Neural crest cell (in vitro differentiated cells): ENCODE measurements at places on chromosomes 11 and 22. TPM values are rescaled to one million over a fixed set of nuclear protein-coding genes. Genes with fewer than 3 reads are reported as not detected.

DNA sequence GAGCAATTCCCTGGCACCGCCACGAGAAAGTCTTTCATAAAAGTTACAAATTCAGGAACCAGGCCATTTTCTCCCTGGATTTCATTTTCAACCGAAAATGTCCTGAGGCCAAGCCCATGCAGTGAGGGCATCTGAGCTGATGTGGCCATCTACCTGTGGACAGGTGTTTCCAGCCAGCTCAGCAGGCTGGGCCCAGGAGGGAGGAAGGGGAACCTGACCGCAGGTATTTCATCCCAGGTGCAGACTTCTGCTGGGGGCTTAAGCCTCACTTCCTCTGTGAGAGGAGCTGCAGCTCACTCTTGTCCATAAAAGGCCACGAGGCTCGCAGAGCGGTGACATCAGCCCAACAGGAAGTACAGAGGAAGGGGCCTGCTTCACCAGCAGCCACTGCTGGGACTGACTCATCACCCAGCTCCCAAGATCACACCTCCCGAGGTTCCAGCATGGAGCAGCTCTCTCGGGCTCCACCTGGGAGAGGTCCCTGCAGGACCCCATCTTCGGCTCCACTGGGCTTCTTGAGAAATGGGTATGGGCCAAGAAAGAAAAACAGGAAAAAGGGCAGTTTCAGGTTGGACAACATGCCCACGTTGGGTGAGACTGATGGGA, 56.4 kb downstream of the MYH9 start:
- DNase-seq, result no peak

GRCh38 chr22:46353483-46354105, 18.1 kb downstream of the TRMU start:
- no peak for DNase-seq

DNA sequence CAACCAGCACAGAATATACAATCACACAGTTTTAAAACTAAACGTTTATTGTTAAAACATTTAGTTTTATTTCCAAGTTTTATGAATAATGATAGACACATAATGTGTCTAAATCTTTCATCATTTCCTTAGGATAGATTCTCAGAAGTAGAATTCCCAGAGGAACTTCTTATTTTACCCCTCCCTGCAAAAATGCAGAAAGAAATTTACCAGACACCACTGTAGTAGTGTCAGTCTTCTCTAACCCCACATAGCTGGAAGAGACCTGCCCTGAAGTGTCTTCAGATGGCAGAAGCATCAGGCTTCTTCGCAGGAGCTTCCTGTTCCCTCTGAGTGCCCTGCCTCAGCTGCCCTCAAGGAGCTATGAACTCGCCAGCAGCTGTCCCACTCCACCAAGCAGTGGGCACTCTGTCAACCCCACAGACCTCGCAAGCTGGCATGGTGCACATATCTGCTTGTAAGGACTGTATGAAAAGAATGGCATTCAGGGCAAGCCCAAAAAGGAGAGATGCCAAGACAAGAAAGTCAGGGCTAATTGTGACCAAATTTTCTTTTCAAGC, 28.5 kb upstream of the PAK1 start:
- DNase-seq, result no peak

DNA sequence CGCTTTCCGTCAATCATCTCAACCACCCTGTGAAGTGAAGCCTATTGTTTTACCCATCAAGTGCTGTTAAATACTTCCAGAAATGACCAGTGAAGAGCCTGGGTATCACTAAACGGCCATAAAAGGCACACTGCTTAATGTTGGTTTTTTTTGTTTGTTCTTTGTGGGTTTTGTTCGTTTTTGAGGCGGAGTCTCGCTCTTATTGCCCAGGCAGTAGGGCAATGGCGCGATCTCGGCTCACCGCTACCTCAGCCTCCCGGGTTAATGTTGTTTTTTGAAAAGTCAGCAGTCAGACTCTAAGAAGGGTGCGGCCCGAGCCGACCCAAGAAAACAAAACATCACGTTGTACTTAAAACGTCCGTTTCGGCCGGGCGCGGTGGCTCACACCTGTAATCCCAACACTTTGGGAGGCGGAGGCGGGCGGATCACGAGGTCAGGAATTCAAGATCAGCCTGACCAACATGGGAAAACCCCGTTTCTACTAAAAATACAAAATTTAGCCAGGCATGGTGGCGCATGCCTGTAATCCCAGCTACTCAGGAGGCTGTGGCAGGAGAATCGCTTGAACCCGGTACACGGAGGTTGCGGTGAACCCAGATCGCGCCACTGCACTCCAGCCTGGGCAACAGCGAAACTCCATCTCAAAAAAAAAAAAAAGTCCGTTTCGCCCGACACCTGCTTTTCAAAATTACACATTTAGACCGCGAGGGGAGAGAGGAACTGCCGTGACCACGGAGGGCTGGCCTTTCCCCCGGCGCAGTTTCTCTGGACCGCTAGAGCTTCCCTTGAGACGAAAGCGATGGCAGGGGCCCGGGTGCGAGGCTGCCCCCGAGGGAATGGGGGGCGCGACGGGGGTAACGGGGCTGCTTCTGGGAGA, 714 bp downstream of the CD59 start:
- no peak for DNase-seq

DNA sequence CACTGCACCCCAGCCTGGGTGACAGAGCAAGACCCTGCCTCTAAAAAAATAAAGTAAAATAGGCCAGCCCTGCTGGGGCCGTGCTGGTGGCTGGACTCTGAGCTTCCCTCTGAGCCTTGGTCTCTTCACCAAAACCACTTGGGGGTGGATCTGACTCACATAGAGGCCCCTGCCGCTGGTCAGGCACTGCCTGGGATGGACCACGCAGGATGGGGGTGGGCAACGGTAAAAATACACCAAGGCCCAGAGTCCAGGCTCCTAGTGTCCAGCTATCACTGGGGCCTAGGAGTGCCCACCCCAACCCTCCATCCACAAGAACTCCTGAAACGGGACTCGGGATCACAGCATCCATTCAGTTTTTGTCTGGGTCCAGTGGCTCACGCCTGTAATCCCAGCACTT, 12.3 kb upstream of the UPK3A start:
- DNase-seq, result no peak

NAALADL1 gene
- 0.30 and 0.35 TPM in 2 replicates for total RNA-seq

DNA sequence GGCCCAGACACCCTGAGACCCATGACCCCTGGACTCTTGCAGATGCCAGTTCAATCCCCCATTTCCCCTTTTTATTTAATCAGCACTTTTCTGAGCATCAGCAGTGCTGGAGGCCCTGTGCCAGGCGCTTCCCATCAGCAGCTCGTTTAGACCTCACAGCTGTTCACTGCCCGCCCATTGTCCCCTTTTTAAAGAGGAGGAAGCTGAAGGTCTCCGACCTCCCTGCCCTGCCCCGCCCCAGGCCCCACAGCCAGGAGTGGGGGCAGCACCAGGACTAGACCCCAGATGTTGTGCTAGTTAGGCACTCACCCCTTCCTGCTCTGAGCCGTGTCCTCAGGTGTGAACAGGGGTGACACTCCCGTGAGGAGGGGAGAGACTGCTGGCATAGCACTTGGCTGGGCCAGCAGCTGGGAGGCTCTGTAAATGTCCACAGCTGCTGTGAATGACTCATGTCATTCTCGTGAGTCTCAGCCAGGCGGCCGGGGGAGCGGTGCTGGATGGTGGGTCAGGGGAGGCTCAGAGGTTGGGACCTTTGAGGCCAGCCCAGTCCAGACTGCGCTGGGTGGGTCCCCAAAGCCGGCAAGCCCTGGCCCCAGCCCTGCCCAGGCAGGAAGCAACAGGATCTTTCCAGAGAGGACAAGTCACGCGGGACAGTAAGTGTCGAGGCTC, 19.9 kb downstream of the EMID1 start:
- DNase-seq, result no peak

DNA sequence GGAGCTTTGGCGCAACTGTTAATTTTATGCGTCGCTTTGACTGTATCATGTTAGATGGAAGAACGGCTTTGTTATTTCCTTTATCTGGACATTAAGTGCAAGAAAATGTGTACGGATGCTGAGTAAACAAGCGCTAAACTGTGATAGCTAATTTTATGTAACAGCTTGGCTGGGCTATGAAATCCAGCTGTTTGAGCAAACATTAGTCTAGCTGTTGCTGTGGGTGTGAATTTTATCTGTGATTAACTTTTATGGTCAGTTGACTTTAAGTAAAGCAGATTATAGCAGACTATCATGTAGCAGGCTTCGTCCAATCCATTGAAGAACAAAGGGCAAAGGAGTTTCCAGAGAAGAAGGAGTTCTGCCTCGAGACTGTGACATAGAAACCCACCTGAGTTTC, 14.0 kb downstream of the OR8A1 start:
- no peak for DNase-seq

DNA sequence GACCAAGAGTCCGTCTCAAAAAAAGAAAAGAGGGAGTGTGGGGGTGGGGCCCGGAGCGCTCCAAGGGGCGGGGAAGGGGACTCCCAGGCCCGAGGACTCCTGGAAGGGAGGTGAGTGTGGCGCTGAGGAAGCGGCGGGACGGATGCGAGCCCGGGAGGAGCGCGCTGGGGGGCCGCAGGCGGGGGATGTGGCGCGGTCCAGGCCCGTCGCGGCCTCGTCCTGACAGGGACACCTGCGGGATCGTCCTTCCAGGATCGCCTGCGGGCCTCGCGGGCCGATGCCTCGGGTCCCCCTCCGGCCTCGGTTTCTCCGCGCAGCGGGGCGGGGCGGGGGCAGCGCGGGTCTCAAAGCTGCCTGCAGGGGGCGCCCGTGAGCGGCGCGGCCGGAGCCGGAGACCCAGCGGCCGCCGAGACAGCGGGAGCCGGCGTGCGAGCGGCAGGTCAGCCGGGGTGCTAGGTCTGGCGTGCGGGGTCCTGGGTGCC, 3.8 kb upstream of the ADORA2A start:
- DNase-seq, result peak; percentile 70

- no peak for DNase-seq
These were observed 6.9 kb upstream of the SYT8 start for GRCh38 chr11:1827931-1828330.

- DNase-seq, result no peak
These were observed 41.3 kb downstream of the POU2F3 start for GRCh38 chr11:120281143-120281795.

- DNase-seq, result peak; percentile 89
These were observed 154.9 kb upstream of the NAV2 start for GRCh38 chr11:19557720-19558140.

DNA sequence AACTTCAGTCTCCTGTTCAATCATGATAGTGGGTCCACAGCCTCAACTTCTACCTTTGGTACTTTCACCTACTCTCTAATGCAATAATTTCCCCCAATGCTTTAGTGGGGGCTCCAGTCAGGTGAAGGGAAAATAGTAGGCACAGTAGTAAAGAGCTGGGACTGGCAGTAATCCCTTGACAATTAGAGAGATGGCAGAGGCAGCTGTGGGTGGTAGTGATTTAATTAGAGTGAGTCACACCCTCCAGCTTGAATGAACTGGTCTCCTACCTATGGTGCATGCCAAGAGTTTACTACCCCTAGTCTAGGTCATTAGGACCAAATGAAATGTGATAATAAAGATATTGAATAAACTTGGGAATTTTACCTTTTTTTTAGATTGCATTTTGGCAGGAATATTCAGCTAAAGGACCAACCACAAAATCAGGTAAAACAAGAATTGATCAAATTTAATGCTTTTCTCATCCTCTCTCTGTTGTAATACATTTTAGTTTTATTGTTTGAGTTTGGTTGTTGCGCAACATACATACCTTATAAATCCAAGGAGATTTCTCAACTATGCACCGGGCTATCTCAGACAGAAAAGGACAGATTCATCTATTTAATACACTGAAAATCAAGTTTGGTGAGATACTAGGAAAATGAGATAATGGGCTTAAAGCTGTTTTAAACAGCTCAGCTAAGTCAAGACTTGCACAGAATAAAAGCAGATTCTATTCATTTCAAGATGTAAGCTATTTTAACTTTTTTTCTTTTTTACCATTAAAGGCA, 9.0 kb downstream of the PRRG4 start:
- no peak for DNase-seq

SAA2 gene
- total RNA-seq, result not detected in 2 replicates

DNA sequence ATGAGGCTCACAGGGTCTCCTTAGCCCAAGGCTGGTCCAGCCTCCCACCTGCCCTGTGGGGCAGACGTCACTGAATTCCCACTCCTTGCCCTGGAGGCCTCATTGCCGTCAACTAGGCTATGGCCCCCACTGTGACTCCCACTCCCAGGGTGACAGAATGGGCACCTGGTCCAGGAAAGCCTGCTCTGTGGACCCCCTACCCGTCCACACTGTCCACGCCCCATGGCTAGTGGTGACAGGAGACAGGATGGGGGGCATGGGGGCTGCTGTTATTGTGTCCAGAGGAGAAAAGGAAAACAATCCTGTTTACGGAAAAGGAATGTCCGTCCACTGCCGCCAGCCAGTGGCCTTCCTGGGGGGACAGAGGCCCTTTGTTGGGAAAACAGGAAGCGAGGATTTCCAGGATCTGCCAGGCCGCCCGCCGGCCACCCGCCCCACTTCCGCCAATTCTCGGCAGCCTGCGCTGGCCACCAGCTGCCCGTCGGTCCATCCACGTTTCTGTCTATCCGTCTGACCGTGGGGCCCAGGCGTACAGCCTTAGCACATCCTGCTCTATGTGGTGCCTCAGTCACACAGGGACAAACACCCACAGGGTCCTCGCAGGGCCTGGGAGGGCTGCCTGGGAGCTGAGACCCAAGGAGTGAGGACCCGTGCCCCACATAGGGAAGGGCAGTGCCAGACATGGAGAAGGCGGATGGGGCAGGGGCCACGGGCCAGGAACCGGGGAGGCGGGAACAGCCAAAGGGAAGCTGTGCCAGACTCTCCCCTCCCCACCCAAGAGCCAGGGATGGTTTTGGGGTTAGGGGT, 19.5 kb downstream of the CRELD2 start:
- no peak for DNase-seq

GRCh38 chr11:44955015-44955738, 4.5 kb upstream of the TP53I11 start:
- DNase-seq, result no peak

DNA sequence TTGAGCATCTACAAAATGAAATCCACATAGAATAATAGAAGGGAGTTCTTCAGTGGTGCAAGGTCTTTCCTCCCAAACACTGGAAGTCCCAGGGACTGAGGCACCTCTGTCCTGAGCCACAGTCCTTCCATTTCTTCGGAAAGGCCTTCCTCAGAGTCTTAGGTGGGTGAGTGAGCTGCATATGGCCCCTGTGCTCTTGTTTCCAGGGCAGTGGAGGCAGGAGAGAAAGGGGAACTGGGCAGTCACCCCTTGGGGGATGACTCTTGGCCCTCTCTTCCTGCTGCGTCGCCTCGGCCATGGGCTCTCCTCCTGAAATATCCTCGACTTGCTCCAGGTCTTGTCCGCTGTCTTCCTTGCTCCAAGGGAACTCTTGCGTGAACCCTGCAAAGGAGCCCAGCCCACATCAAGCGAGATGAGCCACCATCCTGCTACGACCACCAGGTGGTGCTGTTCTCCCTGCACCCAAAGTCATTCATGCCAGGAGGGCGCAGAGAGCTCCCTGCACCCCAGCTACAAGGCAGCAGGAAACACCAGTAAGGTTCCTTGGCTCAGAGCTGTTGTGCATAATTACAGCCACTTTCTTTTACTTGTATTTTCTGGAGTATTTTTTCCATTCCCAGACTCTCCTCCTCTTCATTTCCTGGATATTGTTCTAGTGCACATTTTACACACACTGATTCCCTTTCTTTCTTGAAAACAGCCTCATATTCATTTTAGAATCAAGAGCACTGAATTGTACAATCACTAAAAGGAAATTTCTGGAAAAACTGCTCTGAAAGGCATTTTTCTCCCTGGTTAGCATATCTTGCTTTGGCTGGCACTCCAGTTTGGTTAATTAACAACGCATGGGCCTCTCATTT, 397.8 kb downstream of the OPCML start:
- DNase-seq, result peak; percentile 70

GRCh38 chr11:16610213-16610737, 128.2 kb upstream of the C11orf58 start:
- DNase-seq, result no peak

GRCh38 chr11:78912778-78913177, 338.1 kb upstream of the NARS2 start:
- DNase-seq, result no peak
